RCC 7860 (cell line): ENCODE measurements at places on chromosomes 2 and 18.

DNA sequence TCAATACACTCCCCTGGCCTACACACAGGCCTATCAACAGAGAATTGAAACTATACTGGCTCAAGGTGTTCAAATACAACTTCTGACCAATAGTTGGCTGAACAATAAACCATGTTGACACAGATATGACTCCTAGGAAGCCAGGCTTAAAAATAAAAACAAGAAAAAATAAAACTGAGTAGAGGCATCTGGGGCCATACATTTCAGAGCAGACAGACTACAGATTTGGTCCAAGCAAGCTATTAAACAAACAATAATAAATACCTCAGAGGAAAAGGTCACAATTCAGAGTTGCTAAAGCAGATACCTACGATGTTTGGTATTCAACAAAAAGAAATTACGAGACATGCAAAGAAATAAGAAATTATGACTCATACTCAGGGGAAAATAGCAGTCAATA lies 132.8 kb upstream of the ACVR2A start:
- no peak for DNase-seq

DNA sequence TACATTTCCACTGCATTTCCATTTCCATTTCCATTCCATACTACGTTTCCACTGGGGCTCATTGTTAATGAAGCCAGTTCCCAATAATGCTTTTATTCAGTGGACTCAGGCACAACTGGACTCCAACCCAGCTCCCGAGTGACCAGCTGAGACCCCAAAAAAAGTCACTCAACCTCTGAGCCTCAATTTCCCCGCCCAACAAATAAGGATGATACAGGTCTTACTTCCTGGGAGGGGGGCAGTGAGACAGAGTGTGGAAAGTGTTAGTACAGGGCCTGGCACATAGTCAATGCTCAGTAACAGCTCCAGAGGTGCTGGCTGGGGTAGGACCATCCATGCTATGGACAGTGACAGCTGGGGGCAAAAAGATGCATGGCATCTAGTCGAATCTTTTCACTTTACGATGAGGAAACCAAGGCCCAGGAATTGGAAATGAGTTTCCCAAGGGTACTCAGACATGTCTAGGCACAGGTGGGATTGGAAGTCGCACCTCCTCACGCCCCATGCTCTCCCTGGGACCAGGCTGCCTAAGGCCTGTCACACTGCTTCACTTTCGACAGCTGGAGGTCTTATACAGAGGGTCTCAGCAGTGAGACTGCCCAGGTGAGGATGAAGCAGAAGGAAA lies 226.5 kb downstream of the ANAPC1 start:
- DNase-seq = no peak

DNA sequence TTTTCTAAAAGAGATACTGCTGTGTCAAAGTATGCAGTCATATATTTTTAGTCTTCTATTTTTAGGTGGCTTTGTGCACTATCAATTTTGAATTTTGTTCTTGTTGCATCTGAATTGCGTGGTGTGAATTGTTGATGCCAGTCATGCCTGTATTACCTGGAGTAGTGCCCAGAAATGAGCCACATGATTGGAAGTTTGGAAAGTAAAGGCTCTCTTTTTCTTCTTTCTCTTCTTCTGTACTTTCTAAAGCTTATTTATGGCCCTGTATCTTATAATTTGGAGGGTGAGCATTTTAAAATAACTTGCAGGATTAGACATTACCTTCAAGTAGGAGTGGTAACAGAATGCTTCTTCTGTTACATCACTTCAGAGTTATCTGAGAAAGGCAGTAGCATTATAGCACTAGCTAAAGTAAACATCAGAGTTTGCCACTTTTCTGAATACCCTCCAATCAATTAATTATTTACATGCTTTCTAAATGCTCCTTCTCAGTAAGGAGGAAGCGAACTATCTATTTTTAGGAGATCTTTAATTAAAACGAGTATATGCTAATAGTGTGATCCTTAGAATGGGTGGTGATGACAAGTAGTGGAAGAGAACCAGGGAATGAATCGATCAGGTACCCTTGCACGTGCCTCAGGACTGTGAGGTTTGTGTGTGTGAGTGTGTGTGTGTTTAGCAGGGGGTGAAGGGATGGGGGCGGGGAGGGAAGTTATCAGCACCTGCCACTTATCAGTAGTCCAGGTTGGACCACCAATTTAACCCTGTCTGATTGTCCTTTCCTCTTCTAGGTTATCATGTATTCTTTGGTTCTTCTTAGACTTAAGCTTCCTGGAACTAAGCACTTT lies 112.5 kb downstream of the MAP3K20 start:
- peak; percentile 20 for DNase-seq

GRCh38 chr2:110804915-110805314 lies 72.5 kb downstream of the ACOXL start:
- peak; percentile 40 for DNase-seq

DNA sequence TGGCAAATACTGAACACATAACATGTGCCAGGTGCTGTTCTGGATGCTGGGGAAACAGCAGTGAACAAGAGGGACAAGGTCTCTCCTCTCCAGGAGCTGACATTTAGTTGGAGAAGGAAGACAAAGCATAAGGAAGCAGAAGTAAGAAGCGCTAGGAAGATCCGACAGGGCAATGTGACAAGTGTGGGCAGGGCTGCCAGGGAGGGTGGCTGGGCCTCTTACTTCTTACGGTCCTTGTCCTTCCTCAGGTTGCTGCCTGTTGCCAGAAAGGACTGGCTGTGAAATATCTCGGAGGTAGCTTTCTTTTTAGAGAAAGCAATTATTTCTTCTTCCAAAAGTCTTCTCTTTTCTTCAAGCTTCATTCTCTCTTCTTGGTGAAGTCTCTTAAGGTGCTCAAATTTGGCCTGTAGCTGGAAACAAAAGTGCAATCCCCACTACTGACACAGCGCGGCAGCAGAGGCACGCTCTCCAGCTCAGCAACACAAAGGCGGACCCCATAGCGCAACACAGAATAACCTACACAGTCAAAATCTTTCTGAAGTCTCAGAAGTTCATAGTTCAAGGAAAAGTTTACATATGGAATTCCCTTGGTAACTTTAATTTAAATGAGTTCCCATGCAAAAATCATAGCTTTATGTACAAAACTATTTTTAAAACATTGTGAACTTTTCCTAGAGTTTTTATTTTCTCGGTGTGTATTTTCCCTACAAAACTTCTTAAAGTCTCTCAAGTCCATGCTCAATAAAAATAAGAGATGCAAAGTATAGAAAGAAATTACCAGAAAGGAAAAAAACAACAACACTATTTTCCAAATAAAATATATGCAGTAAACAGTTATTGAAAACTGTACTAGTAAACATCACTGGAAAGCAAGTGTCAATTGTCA lies 67.7 kb downstream of the SEPTIN10 start:
- peak; percentile 44 for DNase-seq

GRCh38 chr18:8536922-8537321 lies 72.3 kb upstream of the RAB12 start:
- DNase-seq = no peak

- DNase-seq = peak; percentile 73
Measured at GRCh38 chr2:215435870-215436704, at the start of gene FN1. TSS of gene FN1 (minus strand) at chr2:215436068. CDS start at chr2:215435802, 266 bp downstream.

- no peak for DNase-seq
Measured at GRCh38 chr18:13036622-13037320, 45.6 kb downstream of the CEP192 start.

GRCh38 chr18:31577195-31577594 lies 14.5 kb upstream of the TTR start:
- no peak for DNase-seq

DNA sequence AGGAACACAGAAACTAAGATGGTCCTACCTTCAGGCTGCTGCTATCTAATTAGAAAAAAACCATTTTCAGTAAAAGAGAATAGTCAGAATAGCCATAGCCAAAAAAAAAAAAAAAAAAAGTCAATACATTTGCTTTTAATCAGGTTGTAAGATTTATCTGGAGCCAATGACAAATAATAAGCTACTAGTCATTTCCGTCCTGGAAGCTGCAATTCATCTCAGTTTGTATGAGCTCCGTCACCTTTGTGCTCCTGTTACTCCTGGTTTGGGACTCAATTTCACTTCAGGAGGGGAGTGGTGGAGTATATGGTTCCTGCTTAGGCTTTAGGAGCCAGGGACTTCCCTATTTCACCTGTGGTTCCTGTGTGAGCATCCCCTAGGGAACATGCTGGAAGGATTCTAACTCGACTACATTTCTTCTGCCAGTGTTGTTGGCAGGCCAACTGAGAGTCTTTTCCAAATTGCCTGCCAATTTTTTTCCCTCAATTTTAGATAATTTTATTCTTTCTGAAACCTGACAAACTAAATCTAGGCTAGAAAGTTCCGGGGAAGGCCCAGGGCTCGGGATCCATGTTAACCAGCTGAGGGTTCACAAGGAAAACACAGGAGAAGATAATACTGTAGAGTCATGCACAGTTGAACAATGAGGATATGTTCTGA lies 481.8 kb downstream of the DLGAP1 start:
- DNase-seq = no peak

DNA sequence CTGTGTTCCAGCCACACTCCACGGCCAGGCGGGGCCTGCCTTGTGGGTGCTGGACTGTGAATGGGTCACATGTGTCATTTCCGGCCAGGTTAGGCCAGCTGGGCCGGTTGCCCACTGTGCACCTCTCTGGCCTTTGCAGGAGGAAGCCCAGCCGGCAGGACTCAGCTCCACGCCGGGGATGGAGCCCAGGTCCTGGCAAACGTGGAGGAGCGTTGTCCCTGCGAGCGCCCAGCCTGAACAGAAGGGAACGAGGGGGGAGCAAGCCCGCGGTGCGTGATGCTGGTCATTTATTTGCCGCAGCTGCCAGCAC lies 152.9 kb downstream of the PXDN start:
- DNase-seq = no peak

DNA sequence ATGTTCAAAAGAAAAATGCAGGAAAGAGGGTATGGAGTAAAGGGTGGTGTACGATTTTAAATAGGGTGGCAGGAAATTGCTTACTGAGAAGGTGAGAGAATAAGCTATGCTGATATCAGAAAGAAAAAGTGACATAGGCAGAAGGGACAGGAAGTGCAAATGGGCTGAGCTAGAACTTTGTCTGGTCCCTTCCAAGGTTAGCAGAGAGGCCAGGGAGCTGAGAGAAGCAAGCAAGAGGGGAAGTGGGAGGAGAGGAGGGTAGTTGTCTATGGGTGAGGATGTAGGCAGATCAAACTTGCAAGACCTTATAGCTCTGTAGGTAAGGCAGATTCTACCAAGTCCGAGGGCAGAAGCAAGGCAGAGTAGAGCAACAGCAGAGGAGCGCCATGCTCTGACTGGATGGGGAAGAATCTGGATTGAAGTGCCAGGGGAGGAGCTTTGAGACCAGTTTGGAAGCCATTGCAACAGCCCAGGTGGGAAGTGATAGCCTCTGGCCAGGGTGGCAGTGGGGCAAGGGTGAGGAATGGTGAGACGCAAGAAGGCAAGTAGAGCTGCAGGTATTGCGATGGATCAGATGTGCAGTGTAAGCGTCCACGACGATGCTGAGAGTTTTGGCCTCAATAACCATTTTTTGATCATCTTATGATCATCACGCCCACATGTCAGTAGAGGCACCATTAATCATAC lies 134.4 kb upstream of the APCDD1 start:
- DNase-seq = no peak

DNA sequence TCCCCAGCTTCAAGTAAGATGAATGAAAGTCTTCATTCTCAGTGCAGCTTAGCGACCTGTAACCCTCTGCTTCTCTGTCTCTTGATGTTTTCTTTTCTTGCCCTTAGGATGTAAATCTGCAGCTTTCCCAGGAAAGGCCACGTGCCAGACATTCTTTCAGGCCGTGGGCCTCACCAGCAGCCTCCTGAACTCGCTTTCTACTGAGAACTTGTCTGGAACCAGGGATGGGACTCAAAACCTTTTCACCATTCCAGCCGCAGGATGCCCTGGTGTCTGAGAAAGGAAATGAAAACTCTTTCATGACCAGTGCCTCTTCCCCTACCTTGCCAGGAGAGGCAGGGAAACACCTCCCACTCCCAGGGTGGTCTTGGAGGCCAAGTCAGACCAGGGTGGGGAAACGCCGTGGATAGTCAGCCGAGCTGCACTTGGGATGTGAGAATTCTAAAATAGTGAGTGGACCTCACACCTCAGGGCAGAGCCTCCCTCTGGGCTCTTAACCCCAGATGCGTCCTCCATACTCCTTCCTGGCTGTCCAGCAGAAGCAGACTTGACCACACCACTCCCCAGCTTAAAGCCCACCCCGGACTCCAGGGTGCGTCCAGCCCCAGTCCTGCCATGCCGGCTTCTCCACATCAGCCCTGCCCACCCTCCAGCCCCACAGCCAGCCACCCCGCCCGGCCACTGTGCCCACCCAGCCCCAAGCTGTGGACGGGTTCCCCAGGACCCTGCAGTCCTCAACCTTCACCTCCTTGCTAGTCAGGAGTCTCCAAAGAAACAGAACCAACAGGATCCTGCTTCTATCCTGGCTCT lies 115.5 kb downstream of the TWIST2 start:
- DNase-seq = no peak

DNA sequence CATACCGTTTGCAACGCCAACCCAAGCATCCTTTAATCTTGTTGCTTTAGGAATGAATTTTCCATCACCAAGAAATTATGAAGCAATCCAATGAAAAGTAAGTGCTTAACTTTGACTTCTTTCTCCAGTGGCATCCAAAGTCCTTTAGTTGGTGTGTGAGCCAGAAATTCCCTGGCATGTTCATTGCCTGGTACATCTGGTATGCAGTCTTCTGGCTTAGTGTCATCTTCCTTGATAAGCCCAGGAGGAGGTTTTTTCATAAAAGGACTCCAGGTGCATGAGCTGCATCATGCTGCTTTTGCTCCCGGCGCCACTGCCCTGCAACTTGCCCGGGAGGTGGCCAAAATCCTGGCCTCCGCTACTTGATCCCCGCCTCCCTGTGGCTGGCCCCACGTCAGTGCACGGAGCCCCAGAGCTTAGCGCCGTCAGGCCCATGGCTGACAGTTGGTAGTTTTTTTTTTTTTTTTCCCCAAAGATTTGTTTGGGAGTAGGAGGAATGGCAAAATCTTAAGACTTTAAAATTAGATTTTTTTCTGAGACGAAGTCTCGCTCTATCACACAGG lies 58.7 kb downstream of the PUM2 start:
- no peak for DNase-seq

- no peak for DNase-seq
Measured at GRCh38 chr2:197254776-197255530, 55.6 kb downstream of the ANKRD44 start.

DNA sequence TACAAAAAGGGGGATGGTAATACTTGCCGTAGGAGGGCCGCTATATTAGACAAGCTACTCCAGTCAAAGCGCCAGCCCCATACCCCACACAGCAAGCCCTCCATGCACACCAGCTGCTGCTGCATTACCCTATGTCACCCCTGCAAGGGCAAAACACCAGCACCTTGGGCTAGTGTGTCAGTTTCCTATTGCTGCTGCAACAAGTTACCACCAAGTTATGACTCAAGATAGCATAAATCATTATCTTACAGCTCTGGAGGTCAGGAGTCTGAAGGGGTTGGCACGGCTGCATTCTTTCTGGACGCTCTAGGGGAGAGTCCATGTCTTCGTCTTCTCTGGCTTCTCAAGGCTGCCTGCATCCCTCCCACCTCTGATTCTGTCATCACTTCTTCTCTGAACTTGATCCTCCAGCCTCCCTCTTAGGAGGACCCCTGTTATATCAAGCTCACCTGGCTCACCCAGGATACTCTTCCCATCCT lies 88.6 kb upstream of the ACAA2 start:
- DNase-seq = no peak
